ENCODE measurements at places on chromosomes 13 and 19.

- no peak for DNase-seq
Observed at GRCh38 chr19:27909185-27909840, 1303.6 kb downstream of the UQCRFS1 start.

DNA sequence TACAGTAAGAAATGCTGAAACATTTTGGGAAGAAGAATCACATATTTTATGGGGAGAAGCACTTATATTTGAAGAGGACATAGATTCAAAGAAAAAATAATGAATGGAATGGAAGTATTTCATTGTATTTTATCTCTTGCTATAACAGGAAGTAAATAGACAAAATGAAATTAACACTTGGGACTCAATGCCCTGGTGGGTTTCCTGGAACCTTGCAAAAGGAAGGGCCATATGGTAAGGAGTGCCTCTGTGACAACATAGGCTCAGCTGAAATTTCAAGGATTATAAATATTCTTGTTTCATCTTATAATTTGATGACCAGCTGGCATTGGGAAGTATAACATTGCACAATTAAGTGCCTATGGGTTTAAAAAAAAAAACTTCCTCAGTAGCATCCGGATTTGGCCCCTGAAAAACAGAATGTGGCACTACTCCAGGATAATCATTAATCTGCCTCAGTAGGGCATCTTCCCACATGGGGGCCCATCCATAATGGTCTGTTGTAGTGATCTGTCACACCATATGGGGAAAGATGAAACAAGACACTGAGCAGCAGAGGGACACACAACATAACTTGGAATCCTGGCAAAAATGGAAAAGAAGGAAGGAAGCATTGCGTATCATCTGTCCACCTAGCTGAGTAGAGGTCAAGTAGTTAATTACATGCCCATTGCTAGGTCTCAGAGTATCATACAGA lies 321.6 kb downstream of the NDFIP2 start:
- DNase-seq: no peak

- DNase-seq: no peak
Observed at GRCh38 chr13:44420376-44421220, 47.0 kb downstream of the SERP2 start.

DNA sequence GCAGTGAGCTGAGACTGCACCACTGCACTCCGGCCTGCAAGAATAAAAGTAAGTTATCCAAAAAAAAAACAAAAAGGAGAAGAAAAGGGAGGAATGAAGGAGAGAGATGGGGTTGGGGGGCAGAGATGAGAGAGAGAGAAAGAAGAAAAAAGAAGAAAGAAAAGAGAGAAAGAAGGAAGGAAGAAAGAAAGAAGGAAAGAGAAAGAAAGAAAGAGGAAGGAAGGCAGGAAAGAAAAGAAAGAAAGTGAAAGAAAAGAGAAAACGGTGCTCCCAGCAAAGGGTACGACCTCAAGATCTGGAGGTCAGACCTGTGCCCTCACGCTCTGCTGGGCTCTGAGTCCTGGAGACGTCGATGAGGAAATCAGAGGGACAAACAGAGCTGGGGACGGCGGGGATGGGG lies 3.7 kb downstream of the A1BG start:
- no peak for DNase-seq

GRCh38 chr13:47897411-47898050 lies 103.5 kb downstream of the SUCLA2 start:
- DNase-seq: no peak

- peak; percentile 57 for DNase-seq
Observed at GRCh38 chr13:33743438-33744368, 74.2 kb upstream of the RFC3 start.

All from suppressor macrophage (primary cell).